T-helper 22 cell (primary cell): ENCODE measurements at places on chromosomes 2 and 18.

DNA sequence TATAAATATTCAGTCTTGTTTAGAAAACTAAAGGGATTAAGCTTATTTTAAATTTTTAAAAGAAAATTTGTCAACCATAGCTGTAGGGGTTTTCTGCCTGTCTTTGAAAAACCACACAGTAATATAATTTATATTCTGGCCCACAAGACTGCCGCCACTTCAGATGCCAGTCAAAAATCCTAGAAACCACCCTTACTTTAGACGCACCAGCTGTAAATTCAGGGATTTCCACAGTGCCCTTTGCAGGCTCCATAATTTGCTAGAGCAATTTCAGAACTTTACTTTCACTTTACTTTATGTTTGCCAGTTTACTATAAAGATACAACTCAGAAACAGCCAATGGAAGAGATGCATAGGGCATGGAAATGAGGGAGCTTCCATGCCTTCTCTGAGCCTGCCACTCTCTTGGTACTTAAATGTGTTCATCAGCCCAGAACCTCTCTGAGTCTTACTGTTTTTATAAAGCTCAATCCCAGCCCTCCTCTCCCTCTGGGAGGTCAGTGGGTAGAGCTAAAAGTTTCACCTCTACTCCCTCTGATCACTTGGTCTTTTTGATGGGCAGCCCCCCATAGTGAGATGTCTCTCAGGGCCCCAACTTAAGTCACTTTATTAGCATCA, 63.3 kb downstream of the KYNU start:
- no peak for DNase-seq

DNA sequence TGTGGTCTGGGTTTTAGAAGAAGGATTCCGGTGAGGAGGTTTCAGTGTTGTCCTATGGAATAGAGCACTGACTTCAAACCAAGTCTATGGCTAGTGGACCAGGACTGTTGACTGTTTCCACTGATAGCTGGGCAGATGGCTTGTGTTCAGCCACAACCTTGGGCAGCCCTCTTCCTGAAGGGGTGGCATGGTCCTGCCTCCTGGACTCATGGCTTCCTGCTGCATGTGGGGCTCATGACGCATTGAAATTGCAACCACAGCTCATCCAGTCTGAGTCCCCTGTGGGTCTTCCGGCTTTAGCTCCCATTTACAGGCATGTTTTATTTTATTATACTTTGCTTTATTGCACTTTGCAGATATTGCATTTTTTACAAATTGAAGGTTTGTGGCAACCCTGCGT, 105.0 kb downstream of the B3GNT2 start:
- no peak for DNase-seq

DNA sequence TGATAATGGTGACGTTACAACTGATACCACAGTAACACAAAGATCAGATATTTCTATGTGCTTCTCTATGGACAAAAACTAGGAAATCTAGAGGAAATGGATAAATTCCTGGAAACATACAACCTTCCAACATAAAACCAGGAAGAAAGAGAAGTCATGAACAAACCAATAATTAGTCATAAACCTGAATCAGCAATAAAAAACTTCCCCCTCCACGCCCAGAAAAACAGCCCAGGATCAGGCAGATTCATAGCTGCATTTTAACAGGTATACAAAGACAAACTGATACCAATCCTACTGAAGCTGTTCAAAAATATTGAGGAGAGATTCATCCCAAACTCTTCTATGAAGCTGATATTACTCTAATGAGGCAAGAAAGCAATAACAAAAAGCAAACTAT, 1535.2 kb upstream of the LRRTM1 start:
- no peak for DNase-seq

DNA sequence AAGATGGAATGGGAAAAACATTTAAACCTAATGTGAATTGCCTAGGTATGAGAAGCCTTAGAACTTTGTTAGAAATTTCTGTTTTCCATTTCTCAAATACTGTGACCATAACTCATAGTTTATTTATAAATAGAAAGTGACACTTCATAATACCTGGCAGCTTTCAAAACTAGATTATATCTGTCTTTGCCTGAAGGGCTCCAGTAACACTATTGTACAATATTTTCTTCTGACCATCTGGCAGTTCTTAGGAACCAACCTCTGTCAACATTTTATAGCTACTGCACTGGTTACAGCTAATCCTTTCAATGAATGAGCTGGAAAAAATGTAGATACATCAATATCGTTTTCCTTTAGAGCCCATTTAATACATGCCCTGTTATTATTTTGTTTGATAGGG, 237.4 kb downstream of the CAMKMT start:
- DNase-seq = no peak

GRCh38 chr2:137888845-137889244, 75.4 kb upstream of the HNMT start:
- DNase-seq = no peak

DNA sequence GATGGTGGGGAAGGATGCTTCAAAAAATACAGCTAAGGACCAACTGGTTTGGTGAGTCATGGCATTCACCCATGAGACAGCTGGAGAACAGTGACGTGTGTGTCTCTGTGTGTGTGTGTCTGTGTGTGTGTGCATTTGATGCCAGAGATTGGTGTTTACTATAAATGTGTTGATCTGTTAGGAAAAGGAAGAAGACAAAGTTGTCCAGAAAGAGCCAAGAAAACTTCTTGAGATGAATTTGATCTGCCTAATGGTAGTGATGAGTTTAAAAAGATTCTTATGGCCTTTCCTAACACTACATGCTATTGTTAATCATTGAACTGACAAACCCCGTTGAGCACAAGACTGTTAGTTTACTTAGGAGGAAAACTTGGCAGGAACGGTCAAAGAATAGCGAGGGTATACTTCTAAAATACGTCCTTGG, 36.4 kb upstream of the IL1R1 start:
- DNase-seq = no peak

- no peak for DNase-seq
Measured at GRCh38 chr2:236706288-236706687, 136.7 kb downstream of the ACKR3 start.

- DNase-seq = no peak
Measured at GRCh38 chr2:107385921-107386320, 440.8 kb upstream of the RGPD4 start.

DNA sequence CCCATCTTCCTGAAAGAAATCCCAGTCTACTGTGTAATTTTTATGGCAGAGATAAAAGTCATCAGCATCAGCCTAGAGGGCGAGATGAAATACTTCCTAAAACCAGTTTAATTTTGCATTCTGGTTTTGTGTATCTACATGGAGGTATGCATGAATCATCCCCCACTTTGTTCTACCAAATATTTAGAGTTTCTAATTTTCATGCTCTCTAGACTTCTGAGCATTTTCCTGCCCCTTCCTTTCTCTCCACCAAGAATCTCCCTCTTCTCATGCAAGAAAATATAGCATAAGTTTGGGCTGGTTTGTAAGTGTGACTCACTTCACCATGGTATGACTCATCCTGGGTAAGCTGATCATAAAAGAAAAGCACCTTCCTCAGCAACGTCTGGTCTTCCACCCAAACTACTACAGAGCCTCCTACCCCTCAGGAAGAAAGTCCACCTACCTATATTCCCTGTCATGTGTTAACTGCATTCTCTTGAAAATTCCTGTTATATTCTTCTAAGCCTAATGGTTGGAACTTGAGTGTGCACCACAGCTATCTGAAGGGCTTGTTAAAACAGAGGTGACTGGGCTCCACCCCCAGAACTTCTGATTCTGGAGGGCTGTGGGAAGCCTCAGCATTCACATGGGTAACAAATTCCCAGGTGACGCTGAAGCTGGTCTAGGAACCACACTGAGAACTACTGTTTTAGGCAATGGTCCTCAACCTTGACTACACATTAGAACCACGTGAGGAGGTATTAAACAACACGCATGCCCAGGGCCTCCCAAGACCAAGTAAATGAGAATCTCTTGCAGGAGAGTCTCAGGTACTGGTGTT, 37.4 kb upstream of the RAPGEF4 start:
- no peak for DNase-seq

- no peak for DNase-seq
Measured at GRCh38 chr2:37526323-37526722, 145.1 kb downstream of the CDC42EP3 start.

DNA sequence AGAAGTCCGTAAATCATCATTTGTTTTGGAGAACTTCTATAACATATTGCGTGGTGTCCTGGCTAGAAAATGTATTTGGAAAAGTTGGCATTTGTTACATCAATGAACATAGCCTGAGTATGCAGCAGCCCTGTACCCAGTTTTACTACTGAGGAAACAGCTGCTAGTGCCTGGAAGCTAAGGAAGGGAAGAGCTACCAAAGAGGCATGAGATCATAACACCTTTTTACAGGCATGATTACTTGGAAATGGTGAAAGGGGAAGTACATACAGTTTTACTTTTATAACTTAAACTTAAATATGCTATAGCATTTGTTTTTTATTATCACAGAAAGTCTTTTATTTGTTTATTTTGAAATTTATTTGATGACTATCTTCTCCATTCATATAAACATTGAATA, 128.4 kb upstream of the MC4R start:
- DNase-seq = no peak

DNA sequence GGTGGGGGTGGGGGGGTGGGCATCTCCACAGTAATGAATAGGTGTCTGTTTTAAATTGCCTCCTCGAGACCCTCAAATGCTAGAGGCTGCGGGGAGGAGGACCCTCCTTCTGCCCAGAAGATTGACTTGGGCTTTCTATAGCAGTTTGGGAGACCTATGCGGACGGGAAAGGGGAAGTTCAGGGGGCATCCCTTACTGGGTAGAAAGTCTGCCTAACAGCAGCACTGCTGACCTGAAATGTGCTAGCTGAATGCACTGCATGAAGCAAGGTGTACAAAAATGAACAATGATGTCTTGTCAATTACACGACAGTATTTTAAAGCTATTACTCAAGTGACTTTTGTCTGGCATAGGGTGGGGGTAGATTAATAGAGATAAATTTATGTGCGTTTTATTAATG, 2.5 kb downstream of the DCC start:
- DNase-seq = no peak

DNA sequence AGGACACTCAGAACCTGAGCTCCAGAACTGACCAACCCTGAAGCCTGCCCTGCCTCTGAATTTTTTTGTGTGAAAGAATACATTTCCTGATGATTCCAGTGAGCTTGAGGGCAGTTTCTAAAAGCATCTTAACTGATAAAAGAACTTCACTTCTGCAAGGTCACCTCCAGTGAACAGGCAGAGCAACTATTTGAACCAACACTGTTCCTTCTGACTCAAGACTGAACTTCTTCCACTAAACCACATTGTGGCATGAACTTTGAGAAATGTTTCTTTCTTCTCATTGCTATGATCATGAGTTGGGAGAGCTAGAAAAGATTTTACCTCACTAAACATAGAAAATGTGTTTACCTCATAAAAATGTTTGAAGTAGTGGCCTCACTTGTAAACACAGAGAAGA, 83.8 kb upstream of the SERTAD2 start:
- no peak for DNase-seq

- no peak for DNase-seq
Measured at GRCh38 chr18:24530630-24531111, 70.2 kb downstream of the HRH4 start.

DNA sequence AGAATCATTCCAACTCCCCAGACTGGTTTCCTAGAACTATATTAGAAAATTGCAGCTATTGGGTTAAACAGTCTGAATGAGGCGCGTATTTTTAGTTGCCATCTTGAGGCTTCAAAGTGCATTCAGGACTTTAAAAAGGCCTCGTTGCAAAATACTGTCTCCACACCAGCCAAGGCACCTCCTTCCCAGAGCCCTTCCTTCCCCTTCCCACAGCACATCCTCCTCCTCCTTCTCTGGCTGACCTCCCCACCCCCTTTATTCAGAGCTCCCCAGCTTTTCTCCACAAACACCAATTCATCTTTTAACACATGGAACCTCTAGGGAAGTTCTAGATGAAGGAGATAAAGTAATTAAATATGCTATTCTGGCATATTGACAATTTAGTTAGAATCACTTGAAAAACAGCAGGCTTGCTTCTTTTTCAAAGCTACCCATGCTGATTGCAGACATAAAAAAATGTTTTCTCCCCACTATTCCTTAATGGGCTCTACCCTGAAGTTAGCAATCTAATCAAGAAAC, 90.3 kb downstream of the RTP5 start:
- no peak for DNase-seq

DNA sequence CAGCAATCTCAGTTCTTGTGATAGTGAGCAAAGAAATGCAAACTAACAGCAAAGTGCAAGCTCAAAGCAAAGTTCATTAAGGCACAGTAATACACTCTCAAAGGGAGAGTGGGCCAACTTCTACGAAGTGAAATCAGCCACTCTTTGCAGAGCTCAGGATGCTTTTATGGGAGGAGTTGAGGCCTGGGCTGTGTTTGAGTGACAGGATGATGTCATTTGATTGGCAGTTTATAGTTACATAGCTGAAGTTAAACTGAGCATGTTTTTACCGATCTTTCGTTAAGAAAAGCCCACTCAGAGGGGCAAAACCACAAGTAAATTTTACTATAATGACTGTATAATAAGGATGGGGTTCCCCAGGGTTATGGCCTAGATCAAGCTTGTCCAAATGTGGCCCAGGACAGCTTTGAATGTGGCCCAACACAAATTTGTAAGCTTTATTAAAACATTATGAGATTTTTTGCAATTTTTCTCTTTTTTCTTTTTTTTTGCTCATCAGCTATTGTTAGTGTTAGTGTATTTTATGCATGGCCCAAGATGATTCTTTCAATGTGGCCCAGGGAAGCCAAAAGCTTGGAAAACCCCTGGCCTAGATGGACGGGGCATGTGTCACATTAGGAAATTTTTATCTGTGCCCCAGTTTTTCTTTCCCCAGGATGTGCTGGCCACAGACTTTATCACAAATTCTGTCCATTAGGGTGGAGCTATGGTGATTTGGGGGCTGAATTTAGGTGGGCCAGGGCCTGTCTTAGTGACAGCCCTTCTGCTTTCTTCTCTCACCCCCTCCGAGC, 8.3 kb upstream of the DNAH7 start:
- DNase-seq = no peak

DNA sequence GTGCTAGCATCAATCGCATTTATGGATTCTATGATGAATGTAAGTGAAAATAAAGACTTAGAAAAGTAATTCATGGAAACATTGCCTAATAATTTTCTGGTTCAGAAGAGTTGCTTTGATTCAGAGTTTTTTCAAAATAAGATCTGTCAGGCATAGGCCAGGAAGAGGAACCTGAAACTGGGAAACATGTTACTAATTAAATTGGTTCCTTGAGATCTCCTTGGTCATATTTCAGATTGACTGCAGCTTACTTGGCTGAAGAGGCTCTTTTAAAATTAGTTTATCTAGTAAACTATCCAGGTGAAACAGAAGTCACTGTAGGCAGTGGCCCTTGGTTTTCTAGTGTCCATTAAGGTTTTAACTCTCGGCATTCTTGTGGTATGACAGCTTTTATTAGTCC, 27.4 kb downstream of the PPP1CB start:
- no peak for DNase-seq

- no peak for DNase-seq
Measured at GRCh38 chr18:13134551-13135401, 83.8 kb upstream of the LDLRAD4 start.

DNA sequence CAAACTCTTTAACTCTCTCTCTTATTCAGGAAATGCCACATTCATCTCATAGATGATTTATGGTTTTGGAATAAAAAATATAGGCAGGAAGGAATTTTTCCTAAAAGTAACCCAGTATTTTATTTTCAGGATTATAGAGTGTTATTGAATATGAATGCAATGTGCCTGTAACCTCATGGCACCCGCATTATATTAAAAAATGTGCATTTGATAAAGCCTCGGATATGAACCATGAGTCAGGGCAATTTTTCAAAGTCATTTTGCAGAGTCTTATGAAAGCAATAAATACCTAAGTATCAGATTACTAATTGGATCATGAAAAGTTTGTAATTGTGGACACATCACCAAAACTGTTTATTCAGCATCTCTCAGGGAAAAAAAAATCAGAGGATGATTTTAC, 573.8 kb downstream of the TSN start:
- no peak for DNase-seq

- no peak for DNase-seq
Measured at GRCh38 chr18:38459131-38459994, 893.8 kb upstream of the CELF4 start.
